BJ (cell line): ENCODE measurements at places on chromosomes 6 and 20. TPM values are rescaled to one million over a fixed set of nuclear protein-coding genes. Genes with fewer than 3 reads are reported as not detected.

Gene NHLRC1
- polyA plus RNA-seq, result 1.1 and 1.7 TPM in 2 replicates

Gene NKX2-4
- polyA plus RNA-seq, result not detected in 2 replicates

Gene MTFR2
- polyA plus RNA-seq, result 5.5 and 6.1 TPM in 2 replicates

Gene DAAM2
- 39.7 and 60.6 TPM in 2 replicates for polyA plus RNA-seq

Gene TMEM170B
- polyA plus RNA-seq, result 0.23 and 0.50 TPM in 2 replicates

Gene MOXD1
- 71.3 and 121 TPM in 2 replicates for polyA plus RNA-seq
